ENCODE measurements at places on chromosomes 6 and 20.

GRCh38 chr6:119858901-119859300 lies 509.3 kb upstream of the MAN1A1 start:
- DNase-seq, result no peak

DNA sequence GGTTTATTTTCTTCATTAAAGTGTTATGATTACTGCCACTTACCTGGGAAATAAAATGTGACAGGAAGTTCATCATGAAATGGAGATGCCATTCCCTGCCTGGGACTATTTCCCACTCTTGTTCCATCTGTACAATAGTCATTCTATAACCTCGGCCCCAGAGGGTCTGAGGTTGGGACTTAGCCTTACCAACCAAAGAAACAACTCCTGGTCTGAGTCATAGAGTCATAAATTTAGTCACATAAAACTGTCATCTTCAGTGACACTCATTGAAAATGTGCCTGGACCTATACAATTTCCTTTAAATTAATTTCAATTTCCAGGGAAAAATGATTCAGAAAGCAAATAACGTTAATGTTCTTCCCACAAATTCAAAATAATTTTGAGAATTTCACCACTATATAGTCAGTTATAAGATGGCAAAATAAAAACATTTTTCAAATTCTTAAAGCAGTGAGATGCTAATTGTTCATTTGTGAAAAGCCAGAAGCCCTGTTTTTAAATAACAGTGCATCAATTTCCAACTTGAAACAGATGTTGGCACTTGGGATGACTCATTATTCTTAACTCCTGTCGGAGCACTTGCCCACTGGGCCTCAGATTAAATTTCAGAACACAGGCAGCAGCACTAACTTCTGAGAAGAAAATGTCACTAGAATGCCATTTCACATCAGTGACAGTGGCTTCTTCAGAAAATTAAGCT lies 201.2 kb upstream of the SMLR1 start:
- DNase-seq, result no peak

GRCh38 chr6:7143476-7143974 lies 35.8 kb downstream of the RREB1 start:
- no peak for DNase-seq

DNA sequence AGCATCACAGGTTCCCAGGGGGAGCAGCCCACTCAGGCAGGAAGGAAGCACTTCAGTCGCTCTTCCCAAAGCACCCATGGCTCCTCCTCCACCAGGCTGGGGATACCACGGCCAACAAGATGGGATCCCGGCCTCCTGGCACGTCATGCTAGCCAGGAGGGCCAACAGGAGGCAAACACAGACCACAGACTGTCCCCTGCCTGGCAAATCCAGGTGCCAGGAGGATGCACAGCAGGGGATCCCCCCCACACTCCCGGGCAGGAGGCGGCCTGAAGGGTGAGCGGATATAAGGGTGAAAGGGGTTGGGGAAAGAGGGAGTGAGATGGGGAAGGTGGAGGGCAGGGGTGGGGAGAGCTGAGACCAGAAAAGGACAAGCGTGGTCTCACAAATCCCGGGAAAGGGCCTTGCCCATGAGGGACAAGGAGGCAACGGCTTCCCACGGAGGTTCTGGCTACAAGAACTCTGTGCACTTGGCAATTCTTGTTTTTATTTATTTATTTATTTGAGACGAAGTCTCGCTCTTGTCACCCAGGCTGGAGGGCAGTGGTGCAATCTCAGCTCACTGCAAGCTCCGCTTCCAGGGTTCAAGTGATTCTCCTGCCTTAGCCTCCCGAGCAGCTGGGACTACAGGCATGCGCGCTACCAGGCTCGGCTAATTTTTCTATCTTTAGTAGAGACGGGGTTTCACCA lies 7.2 kb downstream of the PXDC1 start:
- no peak for DNase-seq

- DNase-seq, result no peak
These were observed 208.9 kb downstream of the KIF16B start for GRCh38 chr20:16364320-16364687.

DNA sequence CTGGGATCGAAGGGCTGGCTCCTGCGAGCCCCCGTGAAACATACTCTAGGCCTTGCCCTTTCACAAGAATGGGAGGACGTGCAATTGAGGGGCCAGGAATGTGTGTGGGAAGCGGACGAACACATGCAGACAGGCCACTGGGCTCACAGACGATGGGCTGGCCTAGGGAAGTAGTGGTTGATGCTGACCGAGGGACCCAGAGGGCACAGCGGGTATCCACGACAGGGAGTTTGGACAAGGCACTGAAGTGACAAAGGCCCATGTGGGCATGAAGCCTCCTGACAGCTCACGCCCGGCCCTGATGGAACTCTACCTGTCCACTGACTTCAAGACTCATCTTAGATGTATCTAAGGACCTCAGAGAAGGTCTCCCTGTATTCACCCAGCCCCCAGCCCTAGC lies 52.2 kb downstream of the MYH7B start:
- no peak for DNase-seq

GRCh38 chr20:59223182-59223601 lies 59.6 kb downstream of the ZNF831 start:
- DNase-seq, result no peak

Measured in esophagus squamous epithelium (tissue), 5 donors.